ENCODE measurements at places on chromosomes 6 and 20. TPM values are rescaled to one million over a fixed set of nuclear protein-coding genes. Genes with fewer than 3 reads are reported as not detected.

Gene PBOV1
- total RNA-seq, result not detected

Gene HLA-DRB5
- total RNA-seq, result 10.5 TPM

Gene TBX18
- total RNA-seq, result 0.24 TPM

Gene TCP11
- total RNA-seq, result not detected

Gene EDN1
- total RNA-seq, result 3.7 TPM

DNA sequence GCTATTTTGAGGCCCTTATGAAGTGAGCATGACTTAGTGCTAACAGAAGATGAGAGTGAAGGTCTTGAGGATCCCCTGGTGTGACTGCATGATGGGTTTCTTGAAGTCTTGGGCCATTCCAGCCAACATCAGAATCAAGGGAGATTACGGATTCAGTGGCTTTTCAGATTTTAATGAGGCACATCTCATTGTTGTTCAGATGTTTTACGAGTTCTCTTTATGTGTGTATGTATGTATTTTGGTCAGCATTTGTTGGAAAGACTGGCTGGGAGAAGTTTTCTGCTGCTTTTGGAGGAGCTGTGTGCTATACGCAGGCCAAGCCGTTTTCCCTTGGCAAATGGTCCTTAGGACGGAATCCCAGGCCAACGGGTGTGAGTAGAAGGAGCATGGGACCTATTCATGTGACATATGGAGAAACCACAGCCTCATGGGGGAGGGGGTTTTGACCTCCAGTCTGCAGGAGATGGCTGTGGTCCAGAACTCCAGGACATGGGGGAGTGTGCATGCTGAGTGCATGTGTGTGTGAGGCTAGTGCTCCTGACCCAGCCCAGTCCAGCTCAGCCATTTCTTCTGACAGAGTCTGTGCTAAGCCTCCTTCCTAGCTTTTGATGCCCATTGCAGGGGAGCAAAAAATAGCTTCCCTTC is 35.3 kb downstream of the CHMP4B start:
- peak; percentile 58 for DNase-seq

DNA sequence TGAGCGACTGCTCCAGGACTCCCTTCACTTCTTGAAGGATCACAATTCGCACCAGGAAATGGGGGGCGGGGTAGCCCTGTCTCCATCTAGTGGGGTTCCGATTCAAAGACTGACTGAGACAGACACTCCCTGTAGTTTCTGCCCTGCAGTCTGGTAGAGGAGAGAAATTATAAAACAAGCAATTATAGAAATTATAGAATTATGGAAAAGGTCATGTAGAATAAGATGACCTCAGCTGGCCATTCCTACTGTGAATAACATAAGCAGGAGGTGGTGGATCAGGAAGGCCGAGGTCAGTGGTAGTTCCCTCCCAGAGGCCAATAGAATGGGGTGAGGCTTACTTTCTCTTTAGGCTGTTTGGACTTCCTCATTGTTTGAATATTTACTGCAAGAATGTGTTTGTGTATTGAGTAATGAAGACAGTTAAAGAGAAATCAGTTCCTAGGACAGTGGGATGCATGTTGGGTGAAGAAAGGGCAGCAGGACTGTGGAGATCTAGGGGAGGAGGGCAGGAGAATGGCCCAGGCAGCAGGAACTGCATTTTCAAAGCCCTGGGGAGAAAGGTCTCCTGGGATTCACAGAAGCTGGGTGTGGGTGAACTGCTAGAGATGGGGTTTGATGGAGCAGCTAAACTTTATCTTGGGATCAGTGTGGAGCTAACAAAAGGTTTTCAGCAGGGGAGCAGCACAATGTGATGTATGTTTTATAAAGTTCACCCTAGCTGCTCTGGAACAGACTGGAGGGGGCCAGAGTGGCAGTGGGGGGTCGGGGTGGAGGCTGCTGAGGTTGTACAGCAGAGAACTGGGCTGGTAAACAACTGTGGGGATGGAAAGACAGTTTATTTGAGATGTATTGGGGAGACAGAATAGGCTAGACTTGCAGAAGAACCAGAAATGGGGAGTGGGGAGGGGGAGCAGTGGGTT is 2.1 kb downstream of the ZNF341 start:
- DNase-seq, result no peak

DNA sequence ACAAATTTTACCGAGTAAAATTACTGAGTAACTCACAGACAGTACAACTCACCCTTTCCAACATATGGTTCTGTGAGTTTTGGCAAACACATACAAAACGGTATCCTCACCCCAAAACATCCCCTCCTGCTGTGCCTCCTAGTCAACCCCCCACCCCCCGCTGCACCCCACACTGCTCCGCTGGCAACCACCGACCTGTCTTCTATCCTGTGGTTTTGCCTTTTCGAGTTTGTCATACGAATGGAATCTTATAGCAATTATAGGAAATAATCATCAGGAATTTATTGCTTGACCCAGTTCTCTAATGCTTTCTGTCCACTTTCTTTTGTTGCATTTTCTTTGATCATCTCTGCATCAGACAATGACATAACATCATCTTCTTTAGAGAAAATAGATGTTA is 312.3 kb downstream of the KIF16B start:
- no peak for DNase-seq

GRCh38 chr6:153842491-153842890 is 196.5 kb upstream of the OPRM1 start:
- no peak for DNase-seq

GRCh38 chr20:35297155-35297554 is 4.9 kb upstream of the FAM83C start:
- DNase-seq, result no peak

GRCh38 chr6:149545258-149545753 is 537 bp downstream of the PPIL4 start:
- DNase-seq, result peak; percentile 24

DNA sequence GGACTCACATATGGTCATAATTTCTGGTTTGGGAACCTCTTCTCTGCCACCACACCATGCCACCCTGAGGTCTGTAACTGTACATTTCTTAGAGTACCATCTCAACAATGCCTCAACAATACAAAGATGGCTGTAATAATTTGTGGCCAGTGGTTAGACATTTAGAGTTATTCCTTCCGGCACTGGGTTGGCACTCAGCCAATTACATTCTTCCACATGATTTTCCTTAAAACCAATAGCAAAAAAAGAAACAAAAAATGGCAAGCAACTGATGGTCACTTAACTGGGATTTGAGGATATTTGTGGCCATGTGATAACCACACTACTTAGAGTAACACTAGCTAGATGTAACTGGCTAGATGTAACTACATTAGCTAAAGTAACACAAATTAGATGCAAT is 79.9 kb downstream of the SEL1L2 start:
- DNase-seq, result no peak

GRCh38 chr6:13648850-13649249 is 33.7 kb downstream of the NOL7 start:
- DNase-seq, result no peak
